NCI-H1417 treated with DMSO at 0.1 percent for 48 hours (cell line): ENCODE measurements at places on chromosomes 13 and 19.

- DNase-seq = no peak
Observed at GRCh38 chr13:33017323-33017929, 1.2 kb downstream of the KL start.

DNA sequence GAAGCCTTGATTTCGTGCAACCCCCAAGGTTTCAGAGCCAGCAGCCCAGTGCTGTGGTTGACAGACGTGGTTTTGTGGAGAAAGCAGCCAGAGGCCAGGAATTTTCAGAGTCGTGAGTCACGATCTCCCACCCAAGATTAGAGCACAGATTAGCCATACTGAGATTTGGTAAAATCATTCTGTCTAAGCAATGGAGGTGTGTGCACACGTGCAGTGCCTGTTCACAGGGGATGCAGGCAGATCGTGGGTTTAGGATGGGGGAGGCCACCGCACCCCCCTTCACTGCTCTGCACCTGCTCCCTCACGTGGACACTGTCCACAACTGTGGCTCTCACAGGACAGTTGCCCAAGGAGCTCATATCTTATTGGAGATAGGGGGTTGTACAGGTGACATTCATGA, 46.6 kb upstream of the GPR183 start:
- no peak for DNase-seq

DNA sequence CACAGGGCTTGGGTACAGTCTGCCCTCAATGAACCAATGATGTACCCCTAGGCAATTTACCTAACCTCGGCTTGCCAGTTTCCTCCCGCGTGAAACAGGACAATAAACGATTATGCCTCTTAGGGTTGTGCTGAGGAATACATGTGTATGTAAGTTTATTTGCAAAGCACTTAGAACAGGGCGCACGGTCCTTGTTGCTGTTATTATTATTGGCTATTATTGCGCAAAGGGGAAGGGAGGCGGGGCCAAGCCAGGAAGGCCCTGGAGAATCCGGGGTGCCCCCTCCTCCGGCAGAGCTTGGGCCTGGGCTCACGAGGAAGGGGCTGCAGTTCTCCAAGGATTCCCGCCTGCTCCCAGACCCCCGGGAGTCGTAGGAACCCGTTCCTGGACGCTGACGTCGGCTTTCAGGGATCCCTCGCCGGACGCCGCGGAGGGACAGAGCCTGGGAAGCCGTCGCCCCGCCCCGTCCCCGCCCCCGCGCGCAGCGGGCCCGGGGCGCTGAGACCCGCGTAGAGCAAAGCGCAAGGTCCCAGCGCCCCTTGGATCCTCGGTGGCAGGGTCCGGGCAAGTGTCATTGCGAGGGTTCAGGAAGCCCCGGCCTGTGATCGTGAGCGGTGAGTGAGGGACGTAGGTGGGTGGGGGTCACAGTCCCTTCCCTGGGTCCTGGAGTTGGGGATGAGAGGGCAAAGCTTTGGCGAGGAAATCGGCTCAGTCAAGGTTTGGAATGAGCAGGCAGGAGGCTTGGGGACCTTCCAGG, at the start of gene TMEM91:
Gene TMEM91, plus strand, starts transcription at position 293 of the 757 bp plus-strand sequence. CDS start 1,777 bp downstream, outside the sequence.
- no peak for DNase-seq

GRCh38 chr19:13055213-13056051, 47.2 kb downstream of the LYL1 start:
- no peak for DNase-seq

DNA sequence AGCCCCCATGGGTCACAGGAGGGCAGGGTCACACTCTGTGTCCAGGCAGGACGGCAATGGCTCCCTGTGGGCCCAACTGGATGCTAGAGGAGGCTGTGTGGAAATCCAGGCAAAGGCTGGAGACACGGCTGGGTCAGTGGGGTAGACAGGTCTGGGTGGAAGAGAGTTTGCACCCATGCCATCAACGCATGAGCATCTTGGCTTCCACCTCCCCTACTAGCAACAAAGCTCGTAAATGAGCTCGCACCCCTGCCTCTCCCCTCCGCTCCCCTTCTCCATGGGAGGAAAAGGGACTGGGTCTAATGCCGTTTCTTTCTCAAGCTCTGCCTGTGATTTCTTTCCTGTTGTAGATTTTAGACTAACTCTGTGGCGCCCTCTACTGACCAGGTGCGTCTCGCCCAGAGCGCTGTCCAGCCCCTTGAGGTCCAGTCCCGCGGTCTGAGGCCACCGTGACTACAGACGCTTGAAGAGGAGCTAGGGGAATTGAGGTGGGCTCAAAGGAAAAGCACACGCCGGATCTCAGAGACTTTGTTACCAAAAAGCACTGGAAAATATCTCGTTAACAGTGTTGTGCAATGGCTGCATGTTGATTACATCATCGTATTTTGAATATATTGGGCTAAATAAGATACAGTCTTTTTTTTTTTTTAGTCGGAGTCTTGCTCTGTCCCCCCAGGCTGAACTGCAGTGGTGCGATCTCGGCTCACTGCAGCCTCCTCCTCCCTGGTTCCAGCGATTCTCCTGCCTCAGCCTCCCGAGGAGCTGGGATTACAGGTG, 50.7 kb upstream of the USP29 start:
- DNase-seq = no peak

GRCh38 chr19:58455306-58455705, 3.9 kb downstream of the ZNF324B start:
- DNase-seq = no peak

- DNase-seq = no peak
Observed at GRCh38 chr13:37753776-37754175, 115.8 kb downstream of the TRPC4 start.

DNA sequence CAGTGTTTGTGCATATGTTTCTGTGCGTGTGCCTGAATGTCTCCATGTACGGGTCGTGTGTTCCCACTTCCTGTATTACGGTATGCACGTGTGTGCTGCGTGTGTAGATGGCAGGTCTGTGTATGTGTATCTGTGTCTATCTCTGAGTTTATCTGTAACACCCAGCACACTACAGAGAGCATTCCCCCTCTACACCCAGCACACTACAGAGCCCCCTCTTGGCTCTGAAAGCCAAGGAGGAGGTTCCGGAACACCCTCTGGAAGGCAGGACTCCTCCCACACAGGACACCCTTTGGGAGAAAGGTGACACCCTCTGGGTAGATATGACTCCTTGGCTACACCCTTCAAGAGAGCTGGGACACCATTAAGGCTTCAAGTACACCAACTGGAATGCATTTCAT, 2.1 kb upstream of the ERFL start:
- no peak for DNase-seq

DNA sequence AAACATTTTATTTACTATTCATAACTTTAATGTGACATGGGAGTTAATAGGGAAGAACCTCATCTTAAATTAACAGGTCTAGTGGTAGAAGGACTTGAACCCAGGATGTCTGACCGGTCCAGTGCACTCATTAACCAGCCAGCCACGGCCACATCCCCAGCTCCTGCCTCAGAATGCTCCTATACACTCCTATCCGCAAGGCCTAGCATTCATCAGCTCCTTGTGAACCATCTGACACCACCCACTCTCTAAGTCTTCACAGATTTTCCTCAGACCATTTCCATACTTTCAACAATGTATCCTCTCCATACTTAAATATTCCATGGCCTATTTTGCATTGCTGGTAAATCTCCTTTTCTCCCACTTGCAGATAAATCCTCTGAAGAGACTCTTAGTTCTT, 98.3 kb downstream of the KLF12 start:
- DNase-seq = no peak

DNA sequence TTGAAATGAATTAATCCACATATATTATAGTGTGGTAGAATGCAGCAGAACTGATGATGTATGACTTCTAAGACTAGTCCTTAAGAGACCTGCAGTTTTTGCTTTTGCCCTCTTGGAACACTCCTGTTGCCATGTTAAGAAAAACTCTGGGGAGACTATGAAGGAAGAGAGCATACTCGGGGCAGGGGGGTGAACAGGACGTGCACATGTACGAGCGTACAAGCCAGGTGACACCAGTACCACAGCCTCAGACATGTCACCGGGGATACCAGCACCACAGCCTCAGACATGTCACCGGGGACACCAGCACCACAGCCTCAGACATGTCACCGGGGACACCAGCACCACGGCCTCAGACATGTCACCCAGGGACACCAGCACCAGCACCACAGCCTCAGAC, 15.9 kb upstream of the USPL1 start:
- DNase-seq = no peak

GRCh38 chr19:38107129-38107528, 116.9 kb downstream of the DPF1 start:
- DNase-seq = no peak

GRCh38 chr19:5851302-5851701, at the start of gene FUT3:
TSS of gene FUT3 (minus strand) at chr19:5851449.
- DNase-seq = no peak

GRCh38 chr19:41915776-41916414, 12.4 kb downstream of the ERFL start:
- no peak for DNase-seq

DNA sequence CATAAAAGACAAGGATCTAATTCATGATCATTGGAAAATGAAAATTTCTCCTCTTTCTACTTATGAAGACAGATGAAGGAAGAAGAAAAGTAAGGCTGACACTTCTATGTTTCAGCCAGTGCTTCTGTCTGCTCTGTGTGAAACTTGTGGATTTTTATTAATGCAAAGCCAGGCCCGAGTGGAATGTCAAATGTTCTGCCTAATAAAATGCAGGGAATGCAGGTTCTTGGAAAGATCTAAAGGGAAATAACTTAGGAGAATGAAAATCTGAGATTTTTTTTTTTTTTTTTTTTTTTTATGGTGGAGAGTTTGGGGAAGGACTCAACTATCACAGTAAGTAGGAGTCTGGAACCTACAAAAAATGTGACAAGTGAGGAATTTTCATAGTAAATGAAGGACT, 1732.3 kb upstream of the SLC10A2 start:
- no peak for DNase-seq

- no peak for DNase-seq
Observed at GRCh38 chr13:78997902-78998629, 339.1 kb upstream of the OBI1 start.

- no peak for DNase-seq
Observed at GRCh38 chr13:58963321-58963720, 1200.4 kb downstream of the DIAPH3 start.

- DNase-seq = no peak
Observed at GRCh38 chr13:98543378-98544103, 33.4 kb downstream of the STK24 start.

DNA sequence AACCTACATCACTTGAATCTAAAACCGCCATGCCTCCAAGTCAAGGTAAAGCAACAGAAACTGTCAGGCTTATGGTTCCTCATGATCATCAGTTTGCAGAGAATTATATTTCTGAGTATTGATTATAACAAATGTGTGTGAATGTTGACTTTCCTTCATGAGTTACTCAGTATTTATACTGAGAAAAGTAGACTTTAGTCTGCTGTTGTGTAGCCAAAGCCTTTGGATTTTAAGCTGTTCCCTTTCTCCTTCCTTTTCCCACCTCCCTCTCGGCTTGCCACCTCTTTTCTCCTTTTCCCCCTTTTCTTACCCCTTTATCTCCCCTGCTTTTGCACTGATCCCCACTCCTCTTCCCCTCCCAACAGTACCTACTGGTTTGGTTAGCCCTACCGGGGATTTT, 20.7 kb upstream of the GPR18 start:
- DNase-seq = no peak

GRCh38 chr13:59016250-59016649, 1147.5 kb downstream of the DIAPH3 start:
- no peak for DNase-seq

DNA sequence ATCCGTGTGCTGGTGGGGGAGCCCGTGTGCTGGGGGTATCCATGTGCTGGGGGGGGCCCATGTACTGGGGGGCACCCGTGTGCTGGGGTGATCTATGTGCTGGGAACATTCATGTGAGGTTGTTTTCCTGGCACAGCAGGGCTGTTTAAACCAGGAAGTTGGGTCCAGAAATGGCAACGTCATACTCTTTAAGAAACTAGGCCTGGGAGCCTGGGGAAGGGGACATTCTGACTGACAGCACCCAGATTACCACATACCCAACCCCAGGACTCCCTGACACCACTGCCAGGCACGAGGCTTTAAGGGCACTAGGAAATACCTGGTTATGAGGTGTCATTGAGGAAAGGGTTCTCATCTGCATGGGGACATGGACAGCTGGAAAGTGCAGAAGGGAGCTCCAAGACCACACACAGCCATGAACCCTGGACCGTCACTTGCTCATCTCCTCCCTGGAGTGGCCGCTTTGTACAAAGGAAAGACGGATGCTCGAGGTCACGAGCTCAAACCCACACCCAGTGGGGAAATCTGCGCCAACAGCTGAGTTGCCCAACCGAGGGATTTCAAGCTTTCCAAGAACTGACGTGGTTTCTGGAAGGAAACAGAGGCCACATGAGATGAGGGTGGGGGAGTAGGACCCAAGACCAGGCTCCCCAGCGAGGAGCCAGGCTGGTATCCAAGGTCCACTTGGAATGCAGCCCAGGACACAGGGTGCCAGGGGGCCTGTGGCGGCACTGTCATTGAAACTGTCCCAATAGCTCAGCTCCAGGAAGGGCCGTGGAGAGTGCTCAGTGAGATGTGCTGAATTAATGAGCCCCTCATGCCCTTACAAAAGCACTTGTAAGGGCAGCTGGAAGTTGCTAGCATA, 40.9 kb downstream of the RAB20 start:
- no peak for DNase-seq

DNA sequence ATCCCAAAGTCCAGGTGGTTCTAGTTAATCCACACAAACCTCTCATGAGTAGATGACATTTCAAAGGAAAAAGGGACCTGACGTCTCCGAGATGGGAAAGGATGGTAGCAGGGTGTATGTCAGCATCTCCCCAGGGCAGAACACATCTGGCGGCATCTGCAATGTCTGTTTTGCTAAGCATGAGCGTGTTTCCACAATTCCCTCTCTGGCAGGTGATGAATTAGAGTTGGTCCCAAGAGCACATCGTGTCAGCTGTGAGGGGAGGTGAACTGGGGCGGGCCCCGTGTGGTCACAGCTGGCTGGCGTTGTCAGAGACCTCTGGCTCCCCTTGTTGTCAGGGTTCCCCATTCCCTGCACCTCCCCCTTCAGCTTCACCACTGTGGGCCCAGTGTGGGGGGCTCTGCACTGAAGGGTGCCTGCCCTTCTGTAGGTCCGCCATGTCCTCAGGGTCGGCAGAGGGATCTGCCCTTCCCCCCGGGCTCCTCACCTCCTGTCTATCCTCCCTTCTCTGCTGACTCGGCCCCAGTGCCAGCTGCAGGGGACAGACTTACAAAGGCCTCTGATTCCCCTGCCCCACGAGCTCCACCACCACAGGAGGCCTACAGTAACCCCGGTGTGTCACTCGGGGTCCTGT, 58.2 kb downstream of the CDADC1 start:
- no peak for DNase-seq
